ENCODE measurements at places on chromosomes 2 and 18.
A peak's percentile ranks its signal among the peaks of the same experiment; 100 is the strongest.

DNA sequence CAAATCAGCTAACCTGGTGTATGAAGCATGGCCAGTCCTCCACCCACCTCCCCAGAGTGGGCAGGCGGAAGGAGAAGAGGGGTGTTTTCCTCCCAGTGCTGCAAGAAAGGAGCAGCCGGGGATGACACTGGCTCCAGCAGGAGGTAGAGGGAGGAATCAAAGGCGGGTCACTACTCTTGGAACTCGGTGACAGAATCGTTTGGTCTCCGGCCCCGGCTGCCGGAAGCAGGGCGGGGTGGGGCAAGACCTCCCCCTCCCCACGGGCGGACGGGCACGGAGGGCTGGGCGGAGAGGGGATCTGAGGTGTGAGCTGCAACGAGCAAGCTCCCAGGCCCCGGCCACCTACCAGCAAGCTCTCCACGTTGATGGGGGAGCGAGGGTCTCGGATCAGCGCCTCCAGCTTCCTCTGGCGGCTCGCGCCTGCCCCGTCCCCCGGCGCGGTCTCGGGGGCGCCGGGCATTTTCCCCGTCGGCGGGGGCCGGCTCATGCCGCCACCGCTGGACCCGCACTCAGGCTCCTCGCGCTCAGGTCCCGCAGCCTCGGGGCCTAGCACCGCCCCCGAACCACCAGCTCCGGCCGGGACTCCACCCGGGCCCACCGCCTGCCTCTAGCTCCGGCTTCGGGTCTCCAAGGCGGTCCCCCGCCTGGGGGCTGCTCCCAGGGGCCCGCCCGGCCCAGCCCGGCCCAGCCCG is 640 bp downstream of the ROCK2 start:
- peak; percentile 28 for DNase-seq

DNA sequence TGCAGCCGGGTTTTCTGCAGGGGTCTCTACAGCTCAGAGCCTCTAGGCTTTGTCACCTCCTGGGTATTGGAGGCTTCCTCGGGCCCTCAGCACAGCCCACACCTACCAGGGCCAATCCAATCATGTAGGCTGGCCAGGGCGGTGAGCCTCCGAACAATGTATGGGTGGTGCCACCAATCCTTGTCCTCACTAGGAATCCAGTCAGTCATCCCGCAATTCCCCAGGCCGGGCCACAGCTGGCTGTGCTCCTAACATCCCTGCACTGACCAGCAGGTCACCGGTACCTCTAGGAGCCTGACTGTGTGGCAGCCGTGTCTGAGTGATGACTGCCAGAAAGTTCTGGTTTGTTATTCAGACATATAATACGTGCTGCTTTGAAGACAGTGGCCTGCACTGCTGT is 129.4 kb downstream of the SH3RF3 start:
- no peak for DNase-seq

- no peak for DNase-seq
Observed at GRCh38 chr2:6524691-6525474, 340.8 kb downstream of the CMPK2 start.

DNA sequence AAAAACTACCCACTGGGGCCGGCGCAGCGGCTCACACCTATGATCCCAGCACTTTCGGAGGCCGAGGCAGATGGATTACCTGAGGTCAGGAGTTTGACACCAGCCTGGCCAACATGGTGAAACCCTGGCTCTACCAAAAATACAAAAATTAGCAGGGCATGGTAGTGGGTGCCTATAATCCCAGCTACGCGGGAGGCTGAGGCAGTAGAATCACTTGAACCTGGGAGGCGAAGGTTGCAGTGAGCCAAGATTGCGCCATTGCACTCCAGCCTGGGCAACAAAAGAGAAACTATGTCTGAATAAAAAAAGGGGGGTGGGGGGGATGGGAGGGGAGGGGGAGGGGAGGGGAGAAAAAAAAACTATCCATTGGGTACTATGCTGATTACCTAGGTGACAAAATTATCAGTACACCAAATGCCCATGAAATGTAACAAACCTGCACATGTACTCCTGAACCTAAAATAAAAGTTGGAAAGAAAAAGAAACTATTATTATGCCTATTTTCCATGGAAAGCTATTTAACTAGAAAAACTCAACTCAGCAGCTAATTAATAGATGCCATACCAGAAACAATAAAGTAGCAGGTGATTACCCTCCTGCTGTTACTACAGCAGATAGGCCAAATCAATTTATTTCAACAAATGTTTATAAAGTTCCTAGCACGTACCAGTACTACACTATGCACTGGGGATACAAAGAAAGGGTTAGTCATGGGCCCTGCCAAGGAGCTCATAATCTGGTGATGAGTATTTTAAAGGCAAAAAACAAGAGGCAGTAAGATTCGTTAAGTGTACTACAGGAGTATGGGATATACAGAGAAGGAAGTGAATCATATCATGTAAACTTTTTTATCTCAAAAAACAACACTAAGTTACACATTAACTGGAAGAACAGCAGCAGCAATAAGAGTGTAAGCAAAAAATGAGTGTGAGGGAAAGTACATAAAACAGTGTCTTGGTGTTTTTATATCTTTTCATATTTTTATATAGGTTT is 112.8 kb upstream of the SLC39A10 start:
- DNase-seq: no peak

- DNase-seq: no peak
Observed at GRCh38 chr2:226057914-226058313, 658.4 kb downstream of the NYAP2 start.

GRCh38 chr18:57436965-57437333 is 1.8 kb downstream of the ONECUT2 start:
- no peak for DNase-seq

DNA sequence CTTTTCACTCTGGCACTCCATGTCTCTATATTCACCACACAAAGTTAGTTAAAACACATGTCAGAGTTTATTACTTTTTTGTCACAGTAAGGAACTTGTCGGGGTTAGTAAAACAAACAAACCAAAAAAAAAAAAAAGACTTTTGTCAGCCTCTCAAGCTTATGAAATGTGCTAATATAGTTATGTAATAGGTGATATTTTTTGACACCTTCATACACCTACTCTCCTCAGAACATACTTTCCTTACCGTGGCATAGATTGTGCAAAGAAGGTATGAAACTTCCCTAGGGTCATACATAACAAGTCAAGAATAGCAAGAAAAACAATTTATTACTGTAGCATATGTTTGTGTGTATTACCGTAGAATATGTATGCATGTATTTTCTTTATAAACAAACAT is 633.3 kb downstream of the CNTNAP5 start:
- DNase-seq: no peak

GRCh38 chr2:98730053-98730706 is 752 bp downstream of the MGAT4A start:
- peak; percentile 43 for DNase-seq

- no peak for DNase-seq
Observed at GRCh38 chr2:146934921-146935320, 909.9 kb upstream of the ACVR2A start.

- DNase-seq: no peak
Observed at GRCh38 chr2:8966123-8966908, 37.2 kb downstream of the MBOAT2 start.

DNA sequence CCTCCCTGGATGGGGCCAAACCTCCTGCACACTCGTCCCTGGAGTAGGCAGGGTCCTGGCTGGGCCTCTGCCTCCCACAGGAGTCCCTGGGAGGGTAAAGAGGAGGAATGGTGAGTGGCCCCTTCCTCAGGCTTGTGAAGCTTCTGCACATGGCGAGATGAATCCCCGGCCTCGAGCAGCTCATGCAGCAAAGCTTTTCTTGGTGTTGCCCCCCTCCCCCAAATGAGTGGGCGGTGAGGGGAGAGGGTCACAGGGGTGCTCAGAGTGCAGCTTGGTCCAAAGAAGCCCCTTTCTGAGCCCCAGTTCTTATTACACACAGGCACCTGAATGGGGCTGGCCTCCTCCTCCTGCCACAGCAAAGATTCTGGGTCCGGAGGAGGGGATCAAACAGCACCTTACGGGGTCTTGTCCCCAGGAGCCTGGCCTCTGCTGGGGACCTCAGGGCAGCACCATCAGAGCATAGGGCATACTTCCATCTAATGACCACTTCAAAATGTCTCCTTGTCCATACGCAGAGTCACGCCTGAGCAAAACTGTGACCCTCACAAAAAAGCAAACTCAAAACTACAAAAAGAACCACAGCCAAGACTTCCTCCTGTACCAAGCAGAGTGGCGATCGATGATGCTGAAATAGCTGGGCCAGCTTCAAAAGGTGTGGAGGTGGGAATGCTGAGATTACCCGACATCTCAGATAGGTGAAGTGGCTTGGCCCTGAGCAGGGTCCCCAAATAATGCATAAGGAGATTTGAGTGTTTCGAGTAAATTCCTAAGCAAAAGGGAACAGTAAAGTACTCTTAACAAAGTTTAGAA is 148.4 kb upstream of the TWIST2 start:
- DNase-seq: no peak

GRCh38 chr2:181312515-181312927 is 144.7 kb upstream of the ITGA4 start:
- DNase-seq: no peak

- peak; percentile 85 for DNase-seq
Observed at GRCh38 chr2:66432801-66433694, 1.9 kb upstream of the MEIS1 start.

GRCh38 chr18:71022389-71022788 is 733.5 kb downstream of the SOCS6 start:
- DNase-seq: no peak

- DNase-seq: no peak
Observed at GRCh38 chr2:98908931-98909316, 27.1 kb downstream of the CRACDL start.

GRCh38 chr18:72833471-72833870 is 34.3 kb downstream of the NETO1 start:
- no peak for DNase-seq

DNA sequence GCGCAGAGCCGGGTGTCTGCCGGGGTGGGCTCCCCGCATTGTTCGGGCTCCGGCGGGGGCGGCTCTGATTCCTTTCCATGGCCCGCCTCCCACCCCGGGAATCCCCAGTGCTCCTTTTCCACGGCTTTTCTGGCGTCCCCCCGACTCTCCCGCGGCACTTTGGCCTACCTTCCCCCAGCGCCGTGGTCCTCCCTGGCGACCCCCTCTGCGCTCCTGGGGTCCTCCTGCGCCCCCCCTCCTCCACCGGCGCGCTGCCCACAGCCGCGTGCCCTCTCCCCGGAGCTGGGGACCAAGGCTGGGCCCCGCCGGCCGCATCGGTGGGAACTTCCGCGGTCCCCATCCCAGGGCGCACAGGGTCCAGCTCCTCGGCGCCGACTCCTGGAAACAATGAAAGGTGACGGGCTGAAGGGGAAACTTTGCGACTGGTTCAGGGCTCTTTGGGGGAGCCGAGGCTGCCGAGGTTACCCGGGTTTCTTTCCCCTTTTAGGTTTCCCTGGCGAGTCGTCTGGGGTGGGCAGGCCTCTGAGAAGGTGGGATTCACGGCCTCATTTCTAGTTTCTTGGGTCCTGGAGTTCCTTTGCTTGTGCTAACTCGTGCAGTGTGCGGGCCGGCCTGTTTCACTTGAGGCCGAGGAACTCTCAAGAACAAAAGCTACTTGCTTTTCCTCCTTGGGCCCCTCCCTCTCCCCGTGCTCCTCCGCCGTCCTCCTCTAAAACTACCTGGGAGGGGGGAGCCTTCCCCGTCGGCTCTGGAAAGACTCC is 2.2 kb downstream of the TGIF1 start:
- no peak for DNase-seq

DNA sequence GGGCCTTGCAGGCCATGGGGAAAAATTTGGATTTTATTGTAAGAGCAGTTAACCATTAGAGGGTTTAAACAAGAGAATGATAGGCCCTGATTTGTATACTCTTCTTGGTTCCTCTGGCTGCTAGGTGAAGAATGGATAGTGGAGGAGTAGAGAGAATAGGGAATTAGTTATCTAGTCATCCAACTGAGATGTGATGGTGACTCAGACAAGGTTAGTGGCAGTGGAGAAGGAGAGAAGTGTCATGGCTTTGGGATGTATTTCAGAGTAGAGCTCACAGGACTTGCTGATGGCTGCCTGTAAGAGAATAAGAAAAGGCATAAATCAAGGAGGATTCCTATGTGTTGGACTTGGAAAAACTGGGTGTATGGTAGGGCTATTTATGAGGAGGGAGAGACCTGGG is 169.4 kb downstream of the PLCL1 start:
- no peak for DNase-seq

GRCh38 chr18:78868330-78869316 is 111.0 kb upstream of the SALL3 start:
- no peak for DNase-seq

DNA sequence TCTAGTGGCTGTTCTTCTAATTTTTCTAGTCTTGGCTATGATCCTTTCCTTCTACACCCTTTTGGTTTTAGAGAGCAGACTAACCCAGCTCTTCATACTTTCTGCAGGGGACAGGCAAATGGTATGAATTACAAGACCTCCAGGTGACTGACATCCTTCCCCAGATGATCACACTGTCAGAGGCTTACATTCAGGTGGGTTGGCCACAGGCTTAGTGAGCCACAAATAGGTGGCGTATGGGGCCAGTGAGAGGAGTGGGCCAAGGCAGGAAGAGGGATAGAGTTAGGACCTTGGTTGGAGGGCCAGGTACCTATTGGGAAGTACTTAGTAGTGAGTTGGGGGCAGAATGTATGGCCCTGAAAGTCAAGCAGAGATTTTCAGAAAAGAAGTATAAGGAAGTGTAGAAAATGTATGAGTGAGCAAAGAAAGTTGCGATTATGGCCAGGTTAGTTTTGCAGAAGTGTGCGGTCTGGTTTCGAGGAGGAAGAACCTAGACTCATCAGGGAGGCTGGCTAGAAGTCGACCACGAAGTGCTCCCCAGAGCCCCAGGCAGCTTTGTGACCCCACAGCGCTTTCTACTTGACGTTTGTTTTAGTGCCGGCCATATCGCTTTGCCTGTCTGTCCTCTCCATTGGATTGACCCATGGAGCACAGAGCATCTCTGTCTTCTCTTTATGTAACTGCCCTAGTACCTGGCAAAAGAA is 20.0 kb downstream of the SFTPB start:
- no peak for DNase-seq

DNA sequence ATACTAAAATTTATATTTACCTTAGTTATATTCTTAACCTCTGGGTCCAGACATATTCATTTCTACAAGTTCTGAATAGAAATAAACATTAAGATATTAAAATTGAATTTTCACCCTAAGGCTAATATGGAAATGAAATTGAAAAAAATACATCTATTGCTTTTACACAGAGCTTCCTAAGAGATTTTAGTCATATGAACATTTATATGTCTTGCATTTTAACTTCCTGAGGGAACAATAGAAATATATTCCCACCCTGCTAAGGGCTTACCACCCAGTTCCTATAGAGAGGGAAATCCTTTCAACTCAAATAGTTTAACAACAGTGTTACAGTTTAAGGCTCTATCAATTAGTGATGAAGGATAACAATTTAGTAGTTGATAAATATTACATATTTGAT is 60.5 kb downstream of the SOCS6 start:
- no peak for DNase-seq

DNA sequence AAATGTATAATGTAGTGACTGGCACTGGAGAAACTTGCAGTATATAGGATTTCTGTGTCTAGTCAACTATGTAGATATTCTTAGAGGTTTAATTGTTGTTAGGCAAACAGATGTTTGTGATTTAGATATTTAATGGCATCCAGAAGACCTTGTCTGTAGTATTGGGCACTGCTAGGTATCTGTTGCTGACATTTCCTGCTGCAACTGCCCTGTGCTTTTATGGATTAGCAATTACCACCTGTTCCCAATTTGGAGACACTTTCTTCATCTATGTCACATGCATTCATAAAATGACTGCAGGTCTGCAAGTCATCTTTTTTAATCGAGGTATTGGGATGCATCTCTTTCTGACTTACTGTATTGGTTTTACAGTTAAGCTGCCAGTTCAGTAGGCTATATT is 71.3 kb downstream of the ITGA4 start:
- DNase-seq: no peak
